ENCODE measurements at places on chromosomes 7 and 10.

DNA sequence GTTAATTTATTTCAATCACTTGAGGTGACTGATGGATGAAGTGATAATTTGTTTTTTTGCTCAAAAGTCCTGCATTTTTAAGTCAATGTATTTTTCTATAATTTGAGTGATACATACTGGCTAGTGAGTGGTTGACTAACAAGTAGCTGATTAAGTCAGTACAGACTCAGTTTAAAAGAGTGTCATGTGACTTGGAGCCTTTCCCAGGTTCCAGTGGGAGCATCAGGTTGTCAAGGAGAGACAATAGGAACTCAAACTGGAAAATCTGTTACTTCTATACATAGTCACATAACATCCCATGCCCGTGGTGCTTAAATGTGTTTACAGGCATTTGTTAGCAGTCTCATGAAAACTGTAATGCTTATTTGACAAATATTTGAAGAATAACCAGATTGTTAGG lies 154.7 kb downstream of the ANK3 start:
- DNase-seq = no peak

DNA sequence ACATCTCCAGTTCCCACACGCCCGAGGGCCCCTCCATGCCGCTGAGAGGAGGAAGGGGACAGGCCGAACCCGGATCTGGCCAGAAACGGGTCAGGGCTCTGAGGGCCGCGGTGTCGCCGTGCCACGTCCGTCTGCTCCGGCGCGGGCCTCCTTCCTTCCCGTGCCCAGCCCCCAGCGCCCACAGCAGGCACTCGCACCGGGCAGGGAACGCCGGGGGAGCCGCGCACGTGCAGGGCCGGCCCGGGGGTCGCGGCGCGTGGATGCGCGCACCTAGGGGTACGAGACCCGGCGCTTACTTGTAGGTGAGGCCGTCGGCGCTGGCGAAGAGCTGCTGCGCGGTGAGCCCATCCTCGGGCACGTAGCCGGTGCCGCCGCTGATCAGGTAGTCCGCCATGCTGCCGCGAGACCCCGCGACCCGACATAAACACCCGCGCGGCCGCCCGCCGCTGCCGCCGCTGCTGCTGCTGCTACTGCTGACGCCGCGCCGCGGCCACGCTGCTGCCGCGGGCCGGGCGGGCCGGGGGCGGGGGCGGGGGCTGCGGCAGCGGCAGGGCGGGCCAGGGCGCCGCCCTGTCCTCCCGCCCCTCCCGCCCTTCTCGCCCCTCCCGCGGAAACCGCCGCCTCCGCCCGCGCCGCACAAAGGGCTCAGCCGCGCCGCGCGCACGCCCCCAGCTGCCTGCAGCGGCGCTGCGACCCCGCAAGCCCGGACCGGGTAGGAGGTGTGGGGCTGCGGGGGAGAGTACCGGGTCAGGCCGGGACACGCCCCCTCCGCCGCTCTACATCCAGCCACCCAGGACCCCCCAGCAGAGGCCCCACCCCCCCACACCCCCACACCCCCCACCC lies 4.1 kb downstream of the IMPDH1 start:
- DNase-seq = no peak

- no peak for DNase-seq
Observed at GRCh38 chr10:104577163-104577562, 63.9 kb upstream of the SORCS3 start.

- DNase-seq = no peak
Observed at GRCh38 chr10:24814568-24815313, 91.1 kb upstream of the ARHGAP21 start.

DNA sequence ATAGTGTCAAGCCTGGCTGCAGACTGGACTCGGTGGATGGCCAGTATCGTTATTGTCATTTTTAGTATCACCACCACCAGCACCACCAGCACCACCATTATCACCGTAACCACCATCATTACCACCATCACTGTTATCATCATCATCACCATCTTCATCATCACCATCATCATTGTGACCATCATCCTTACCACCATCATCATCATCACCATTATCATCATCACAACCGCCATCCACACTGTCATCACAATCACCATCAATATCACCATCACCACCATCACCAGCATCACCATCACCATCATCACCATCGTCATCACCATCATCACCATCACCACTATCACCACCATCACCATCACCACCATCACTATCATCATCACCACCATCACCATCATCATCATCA lies 65.6 kb downstream of the FOXL3 start:
- no peak for DNase-seq

DNA sequence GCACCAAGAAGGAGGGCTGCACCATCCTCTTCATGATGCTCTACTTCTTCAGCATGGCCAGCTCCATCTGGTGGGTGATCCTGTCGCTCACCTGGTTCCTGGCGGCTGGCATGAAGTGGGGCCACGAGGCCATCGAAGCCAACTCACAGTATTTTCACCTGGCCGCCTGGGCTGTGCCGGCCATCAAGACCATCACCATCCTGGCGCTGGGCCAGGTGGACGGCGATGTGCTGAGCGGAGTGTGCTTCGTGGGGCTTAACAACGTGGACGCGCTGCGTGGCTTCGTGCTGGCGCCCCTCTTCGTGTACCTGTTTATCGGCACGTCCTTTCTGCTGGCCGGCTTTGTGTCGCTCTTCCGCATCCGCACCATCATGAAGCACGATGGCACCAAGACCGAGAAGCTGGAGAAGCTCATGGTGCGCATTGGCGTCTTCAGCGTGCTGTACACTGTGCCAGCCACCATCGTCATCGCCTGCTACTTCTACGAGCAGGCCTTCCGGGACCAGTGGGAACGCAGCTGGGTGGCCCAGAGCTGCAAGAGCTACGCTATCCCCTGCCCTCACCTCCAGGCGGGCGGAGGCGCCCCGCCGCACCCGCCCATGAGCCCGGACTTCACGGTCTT lies 1.9 kb downstream of the FZD1 start:
- DNase-seq = peak; percentile 82

DNA sequence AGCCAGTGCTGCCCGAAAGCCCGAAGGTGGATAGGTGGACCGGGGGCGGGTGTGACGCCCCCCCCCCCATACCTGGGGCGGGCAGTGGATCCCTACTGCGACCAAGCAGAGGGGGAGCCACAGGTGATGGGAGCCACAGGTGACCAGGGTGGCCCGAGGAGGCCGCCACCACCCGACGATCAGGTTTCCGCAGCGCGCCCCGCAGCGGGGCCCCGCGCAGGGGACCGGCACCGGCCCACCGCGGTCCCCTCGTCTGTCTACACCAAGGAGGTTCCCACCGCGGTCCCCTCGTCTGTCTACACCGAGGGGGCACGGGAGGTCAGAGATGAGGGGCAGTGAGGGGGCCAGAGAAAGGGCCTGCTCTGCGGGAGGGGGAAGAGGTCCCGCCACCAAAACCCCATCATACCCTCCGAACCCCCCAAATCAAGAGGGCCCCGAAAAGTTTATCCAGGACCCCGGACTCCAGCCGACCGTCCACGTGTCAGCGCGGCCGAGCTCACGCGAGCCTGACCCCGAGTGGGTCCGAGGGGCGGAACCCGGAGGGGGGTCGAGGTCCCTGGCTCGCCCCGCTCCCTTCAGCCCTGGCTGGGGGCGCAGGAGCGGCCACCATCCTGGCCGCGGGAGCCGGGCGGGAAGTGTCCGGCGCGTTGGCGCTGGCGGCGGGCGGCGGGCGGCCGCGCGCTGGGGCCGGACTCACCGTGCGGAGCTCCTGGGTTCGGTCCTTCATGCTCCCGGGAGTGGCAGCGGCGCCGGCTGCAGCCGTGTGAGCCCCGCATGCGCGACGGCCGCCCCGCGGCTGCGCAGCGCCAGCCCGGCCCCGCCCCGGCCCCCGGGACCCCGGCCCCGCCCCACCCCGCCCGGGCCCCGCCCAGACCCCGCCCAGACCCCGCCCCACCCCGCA lies at the start of gene STX1A:
Gene STX1A (minus strand): TSS at position 765 of the 901 bp plus-strand sequence. CDS start 38 bp downstream, at position 727.
- no peak for DNase-seq

- DNase-seq = no peak
Observed at GRCh38 chr10:32166365-32166764, 110.1 kb upstream of the KIF5B start.

DNA sequence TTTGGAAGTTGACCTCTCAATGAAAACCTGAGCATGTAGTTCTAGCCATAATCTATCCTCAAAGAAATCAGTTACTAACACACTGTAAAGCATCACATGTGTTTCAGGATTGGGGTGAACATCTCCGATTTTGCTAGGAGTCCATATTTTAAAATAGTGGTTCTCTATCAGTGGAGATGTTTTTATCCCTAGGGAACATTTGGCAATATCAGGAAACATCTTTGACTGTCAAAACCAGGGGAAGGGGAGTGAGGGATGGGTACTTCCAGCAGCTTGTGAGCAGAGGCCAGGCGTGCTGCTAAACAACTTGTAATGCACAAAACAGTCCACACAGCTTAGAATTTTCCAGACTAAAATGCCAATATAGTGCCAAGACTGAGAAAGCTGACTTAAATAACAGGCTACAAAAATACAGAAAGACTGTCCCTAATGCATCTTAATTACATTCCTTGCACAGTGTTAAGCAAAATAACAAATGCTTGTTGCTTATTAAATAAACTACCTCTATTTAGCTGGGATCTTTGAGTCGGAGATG lies 120.9 kb downstream of the CRPPA start:
- no peak for DNase-seq

DNA sequence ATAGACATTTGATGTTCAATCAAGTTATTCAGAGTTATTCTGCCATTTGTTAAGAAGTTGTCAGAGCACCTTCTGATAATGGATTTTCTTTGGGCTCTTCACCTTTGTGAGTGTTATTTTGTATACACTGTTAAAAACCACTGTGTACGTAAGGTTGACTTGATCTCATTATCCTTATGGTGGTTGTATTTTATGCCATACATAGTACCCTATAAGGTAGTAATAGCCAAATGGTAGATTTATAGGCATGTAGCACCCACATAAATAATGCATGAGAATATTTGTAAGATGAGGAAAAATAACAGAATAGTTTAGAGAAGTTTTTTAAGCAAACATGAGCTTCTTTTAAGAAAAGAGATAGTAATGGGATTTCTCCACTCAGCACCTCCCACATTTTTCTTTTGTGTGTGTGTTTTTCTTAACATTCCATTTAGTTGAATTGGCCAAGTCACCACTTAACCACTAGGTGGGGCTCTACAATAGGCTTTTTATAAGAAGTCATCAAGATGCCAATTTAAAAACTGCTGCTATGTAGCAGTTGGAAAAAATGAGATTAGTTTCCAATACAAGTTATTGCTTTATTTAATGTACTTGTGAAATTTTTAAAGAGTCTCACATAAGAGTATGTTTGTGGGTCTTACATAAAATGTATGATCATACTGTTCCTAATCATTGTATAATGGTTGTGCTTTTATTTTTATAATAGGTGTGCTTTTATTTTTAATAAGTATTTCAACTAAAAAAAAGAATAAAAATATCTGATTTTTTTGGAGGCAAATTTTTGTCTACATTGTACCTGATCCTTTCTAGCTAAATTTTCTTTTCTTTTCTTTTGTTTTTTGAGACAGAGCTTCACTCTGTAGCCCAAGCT lies 41.1 kb upstream of the STMP1 start:
- peak; percentile 74 for DNase-seq
